Caki2 (cell line): ENCODE measurements at places on chromosomes 3 and 15. TPM values are rescaled to one million over a fixed set of nuclear protein-coding genes. Genes with fewer than 3 reads are reported as not detected.

Gene IMPG2
- under 0.01 TPM in 1 of 2 replicates, not detected in the other for total RNA-seq

DNA sequence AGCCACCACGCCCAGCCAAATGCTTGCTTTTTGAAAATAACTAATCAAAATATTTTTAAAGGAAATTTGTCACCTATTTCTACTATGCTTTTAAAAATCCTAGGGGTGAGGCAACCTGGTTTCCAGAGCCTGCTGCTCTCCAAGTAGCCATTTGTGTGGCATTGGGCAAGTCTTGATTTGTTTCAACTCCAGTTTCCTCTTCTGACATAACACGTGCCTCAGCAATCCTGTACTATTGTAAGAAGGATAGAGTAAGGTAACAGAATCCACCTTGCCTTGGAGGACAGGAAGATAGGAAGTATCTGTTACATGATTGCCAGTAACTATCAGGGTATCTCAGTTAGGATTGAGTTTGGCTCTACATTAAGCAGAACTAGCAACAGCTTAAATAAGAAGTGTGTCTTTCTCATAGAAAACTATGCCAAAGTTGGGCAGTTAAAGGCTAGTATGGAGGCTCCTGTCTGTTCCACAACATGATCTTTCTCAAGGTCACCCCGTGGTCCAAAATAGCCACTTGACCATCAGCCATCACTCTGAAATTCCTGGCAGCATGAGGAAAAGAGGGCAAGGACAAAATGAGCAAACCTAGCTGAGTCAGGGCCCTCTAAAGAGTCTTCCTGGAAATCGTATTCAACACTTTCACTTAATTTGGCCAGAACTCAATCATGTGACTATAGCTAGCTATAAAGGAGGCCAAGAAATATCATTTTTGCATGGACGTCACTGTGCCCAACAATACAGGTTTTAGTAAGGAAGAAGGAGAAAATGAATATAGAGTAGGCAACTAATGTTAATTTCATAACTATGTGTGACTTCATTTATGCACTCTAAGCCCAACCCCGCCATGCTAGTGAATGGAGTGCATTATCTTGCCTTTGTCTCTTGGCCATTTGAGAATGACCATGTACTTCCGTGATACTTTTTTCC is 66.1 kb downstream of the HMG20A start:
- no peak for DNase-seq

GRCh38 chr15:63402498-63403253 is 21.0 kb upstream of the CA12 start:
- peak; percentile 52 for DNase-seq

DNA sequence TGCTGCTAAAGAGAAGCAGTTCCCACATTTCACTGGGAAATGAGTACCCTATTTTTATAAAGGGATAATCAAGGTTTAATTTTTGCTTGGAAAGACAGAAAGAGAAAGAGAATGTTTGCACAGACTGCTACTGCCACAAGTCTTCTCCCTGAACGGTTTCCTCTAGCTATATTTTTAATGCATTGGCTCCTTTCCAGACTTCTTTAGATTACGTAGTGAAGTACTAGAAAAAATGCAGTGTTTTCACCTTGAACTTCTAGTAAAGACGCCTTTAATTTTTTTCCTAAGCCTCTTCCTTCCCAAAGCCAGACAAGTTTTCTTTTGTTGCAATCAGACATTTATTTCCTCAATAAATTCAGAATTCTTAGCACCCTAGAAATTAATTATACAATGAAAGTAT is 248.3 kb upstream of the CCDC54 start:
- DNase-seq: no peak

GRCh38 chr15:34436126-34436955 is 1.3 kb downstream of the GOLGA8A start:
- DNase-seq: no peak

- DNase-seq: no peak
Observed at GRCh38 chr15:37134244-37134643, 33.9 kb upstream of the MEIS2 start.

- no peak for DNase-seq
Observed at GRCh38 chr15:70286113-70286806, 188.5 kb upstream of the TLE3 start.

DNA sequence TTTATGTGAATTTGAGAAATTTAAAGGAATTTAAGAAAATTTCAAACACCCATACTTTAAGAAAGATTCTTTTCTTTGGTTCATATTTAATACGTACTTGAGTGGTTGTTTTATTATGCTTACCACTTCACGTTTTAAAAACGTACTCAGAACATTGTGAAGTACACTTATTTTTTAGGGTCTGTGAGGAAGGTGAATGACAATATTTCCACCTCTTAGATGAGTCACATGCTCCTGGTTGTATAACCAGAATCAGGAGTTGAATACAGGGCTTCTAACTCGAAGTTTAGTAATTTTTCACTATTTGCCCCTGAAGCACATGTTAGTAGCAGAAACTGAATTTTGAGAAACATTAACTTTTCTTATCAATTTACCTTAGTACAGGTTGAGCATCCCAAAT is 7.5 kb downstream of the SKIL start:
- no peak for DNase-seq

Gene CADPS
- total RNA-seq: not detected in 2 replicates

DNA sequence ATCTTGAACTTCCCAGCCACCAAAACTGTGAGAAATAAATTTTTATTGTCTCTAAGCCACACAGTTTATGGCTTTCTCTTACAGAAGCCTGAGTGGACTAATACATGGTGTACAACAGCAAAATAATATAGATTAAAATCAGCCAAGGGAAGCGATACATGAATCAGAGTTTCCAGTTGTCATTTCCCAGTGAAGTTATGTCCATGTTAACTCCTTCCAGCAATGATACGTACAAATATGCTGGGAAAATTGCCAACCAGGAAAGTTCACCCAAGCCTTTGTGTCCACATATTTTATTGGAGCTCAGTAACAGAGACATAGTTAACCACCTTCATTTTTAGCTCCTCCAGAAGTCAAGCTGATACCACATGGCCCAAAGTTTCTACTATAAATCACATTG is 280.9 kb upstream of the KCNMB2 start:
- DNase-seq: no peak

- no peak for DNase-seq
Observed at GRCh38 chr3:82581350-82581749, 819.9 kb upstream of the GBE1 start.

DNA sequence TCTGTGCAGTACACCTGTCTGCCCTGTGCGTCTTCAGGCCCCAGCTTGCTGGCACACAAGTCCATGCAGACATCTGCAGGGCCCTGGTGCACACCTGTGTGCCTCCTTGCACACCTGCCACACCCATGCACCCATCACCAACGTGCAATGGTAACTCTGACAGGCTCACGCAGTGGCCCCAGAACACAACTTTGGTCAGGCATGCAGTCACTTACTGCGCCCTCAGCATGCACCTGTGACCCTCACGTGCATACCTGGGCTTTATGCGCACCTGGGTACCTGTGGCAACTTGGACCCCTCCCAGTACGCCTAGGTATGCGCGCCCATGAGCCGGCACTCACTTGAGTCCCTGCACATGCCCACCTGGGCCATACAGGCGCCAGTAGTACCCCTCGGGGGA is 1.7 kb downstream of the PLXND1 start:
- no peak for DNase-seq

- peak; percentile 39 for DNase-seq
Observed at GRCh38 chr3:185460719-185461350, 38.0 kb downstream of the TMEM41A start.

Gene WDR72
- 5.0 and 6.1 TPM in 2 replicates for total RNA-seq

Gene PRR23A
- total RNA-seq: not detected in 2 replicates

DNA sequence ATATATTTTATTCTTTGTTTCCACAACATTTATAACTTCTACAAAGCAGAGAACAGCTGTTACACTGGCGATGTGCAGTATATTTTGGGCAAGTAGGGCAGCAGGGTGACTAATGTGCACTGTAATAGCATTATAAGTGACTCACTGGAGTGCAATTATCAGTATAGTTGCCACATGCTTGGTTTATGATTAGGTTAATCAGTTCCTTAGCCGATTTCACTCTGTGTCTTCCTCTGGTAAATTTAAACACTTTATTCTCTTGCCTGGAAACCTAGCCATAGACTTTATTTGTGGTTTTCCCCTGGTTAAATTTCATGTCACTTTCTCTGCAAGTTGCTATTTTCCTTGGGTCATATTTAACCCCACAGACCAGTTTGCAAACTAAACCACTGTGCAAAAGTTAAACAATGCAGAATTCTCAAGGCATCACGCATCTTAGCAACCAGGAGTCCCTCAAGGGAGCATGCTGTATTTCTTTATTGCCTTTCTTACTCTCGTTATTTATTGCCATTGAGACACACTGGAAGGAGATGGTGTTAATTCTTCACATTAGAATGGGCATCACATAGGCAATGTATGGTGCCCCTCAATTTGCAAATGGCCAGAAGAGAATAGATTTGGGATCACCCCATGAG is 690.2 kb upstream of the DPPA4 start:
- peak; percentile 8 for DNase-seq

DNA sequence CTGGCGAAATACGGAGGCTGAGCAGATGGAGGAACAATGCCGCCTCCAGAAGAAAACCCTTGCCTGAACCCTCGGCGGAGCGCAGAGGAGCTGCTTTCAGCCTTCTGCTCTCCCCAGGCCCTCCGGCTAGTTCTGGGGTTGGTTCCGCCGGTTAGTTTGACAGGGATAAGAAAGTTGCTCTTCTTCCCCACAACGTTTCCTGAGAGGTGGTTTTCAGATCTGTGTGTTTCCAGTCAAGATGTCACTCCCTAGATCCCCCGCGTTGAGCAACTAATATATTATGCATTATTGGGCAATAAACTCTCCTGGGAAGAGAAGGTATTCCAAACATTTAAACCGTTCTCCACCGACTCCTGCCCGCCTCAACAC is 551 bp downstream of the NLGN1 start:
- no peak for DNase-seq

Gene ARNT2
- total RNA-seq: 26.3 and 35.6 TPM in 2 replicates

GRCh38 chr3:16186565-16186964 is 12.1 kb downstream of the GALNT15 start:
- DNase-seq: no peak

DNA sequence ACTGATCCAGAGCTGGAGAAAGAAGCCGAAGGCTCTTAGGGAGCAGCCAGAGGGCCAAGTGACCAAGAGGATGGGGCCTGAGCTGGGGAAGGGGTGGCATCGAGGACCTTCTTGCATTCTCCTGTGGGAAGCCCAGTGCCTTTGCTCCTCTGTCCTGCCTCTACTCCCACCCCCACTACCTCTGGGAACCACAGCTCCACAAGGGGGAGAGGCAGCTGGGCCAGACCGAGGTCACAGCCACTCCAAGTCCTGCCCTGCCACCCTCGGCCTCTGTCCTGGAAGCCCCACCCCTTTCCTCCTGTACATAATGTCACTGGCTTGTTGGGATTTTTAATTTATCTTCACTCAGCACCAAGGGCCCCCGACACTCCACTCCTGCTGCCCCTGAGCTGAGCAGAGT is 9.5 kb downstream of the CHRD start:
- DNase-seq: no peak

- DNase-seq: no peak
Observed at GRCh38 chr3:119408243-119408950, 55.0 kb downstream of the TMEM39A start.

- DNase-seq: no peak
Observed at GRCh38 chr15:68930268-68931022, at the start of gene SPESP1. TSS of gene SPESP1 (plus strand) at chr15:68930525. CDS start at chr15:68930654, 129 bp downstream.

- DNase-seq: no peak
Observed at GRCh38 chr3:9718118-9718517, 13.4 kb upstream of the BRPF1 start.

DNA sequence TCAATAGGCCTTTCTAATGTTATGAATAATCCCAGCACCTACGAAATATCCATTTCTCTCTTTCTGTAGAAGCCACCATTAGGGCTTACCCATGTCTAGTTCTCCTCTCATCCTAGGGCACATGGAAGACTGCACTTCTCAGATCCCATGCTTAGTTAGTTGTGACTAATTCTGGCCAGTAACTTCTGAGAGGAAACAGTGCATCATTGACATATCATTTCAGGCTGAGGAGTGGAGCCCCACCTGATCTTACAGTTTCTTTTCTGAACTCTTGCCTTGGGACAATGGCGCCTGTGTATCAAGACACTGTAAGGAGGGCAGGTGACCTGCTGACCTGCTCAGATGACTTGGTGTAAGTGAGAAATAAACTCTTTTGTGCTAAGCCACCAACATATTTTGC is 39.4 kb upstream of the TBL1XR1 start:
- no peak for DNase-seq

DNA sequence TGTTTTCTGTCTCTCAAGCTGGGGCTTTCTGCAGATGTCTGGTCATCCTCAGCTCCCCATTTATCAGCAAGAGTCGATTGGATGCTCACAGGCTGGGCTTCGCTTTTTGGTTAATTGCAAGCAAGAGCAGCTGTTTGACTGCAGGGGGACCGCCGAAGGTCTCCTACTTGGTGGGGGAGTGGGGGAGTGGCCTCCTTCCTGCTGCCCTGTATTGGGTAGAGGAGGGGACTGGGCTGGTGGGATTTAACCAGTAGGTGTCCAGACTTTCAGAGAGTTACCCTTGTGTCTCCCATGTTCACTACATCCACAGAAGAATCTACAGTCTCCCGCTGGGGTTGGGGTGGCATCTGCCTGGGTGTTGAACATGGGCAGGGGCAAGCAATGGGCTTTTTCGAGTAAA is 78.7 kb downstream of the PLXNA1 start:
- no peak for DNase-seq

Gene SLC22A14
- not detected in 2 replicates for total RNA-seq

- no peak for DNase-seq
Observed at GRCh38 chr3:156303001-156303707, 182.8 kb downstream of the KCNAB1 start.

DNA sequence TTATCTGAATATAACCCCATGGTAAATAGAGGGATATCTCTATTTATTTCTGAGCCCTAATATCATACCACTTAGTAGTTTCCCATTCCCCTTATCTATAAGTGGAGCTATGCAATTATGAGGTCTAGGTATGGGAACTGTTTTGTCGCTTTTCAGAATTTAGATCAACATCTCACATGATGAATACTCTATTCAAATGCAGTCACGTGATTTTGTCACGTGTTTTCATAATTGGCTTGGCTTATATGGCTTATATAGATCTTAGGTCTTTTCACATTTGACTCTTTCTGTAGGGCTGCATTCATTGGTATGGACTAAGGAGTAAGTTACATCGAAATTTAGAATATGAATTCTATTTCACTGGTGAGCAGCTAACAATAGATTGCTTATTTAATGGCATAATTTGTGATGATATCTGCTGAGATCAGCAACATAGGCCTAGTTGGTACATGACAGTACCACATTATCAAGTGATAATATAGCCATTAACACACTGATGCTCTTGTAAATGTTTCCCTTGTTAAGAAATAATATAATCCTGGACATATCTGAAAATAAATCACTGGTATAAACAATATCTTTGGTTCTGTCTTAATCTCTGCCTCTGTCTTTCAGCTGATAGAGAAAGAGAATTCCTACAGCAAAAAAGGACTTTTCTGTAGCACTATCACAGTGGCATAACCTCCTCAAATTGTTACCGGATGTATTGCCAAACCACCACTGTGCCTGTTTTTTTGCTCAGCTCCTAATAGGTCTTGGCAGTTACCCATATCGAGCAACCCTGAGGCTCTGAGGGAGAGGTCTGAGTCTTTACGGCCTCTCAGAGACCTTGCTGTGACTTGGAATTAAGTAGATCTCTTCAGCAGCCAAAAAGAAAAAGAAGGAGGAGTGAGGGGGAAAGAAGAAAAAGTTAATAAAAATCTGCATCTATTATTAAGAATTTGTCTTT is 357.1 kb downstream of the ZPLD1 start:
- DNase-seq: no peak

Gene C3orf22
- total RNA-seq: not detected in 2 replicates

Gene PLSCR2
- not detected in 2 replicates for total RNA-seq
